ENCODE measurements at places on chromosomes 1 and 21. TPM values are rescaled to one million over a fixed set of nuclear protein-coding genes. Genes with fewer than 3 reads are reported as not detected.

GRCh38 chr1:112881742-112882127, 74.3 kb downstream of the SLC16A1 start:
- no peak for DNase-seq

DNA sequence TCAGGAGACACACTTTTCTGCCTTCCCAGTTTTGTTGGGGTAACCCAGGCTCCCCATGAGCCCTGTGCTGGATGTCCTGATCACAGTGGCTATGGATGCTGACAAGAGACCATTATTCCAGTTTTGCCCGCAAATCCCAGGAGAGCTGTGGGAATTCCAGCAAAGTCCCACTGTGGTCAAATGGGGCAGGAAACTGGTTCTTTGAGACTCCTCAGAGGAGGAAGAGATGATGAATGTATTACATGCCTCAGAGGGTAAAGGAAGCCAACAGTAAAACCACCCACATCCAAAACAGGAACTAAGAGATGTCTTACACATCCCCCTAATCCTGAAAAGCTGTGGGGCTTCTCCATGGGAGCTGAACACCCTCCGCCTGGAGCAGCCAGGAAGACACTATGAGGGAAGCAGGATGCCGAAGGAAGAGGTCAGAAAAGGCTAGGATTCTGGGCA, 12.8 kb upstream of the MPZL1 start:
- peak; percentile 52 for DNase-seq

DNA sequence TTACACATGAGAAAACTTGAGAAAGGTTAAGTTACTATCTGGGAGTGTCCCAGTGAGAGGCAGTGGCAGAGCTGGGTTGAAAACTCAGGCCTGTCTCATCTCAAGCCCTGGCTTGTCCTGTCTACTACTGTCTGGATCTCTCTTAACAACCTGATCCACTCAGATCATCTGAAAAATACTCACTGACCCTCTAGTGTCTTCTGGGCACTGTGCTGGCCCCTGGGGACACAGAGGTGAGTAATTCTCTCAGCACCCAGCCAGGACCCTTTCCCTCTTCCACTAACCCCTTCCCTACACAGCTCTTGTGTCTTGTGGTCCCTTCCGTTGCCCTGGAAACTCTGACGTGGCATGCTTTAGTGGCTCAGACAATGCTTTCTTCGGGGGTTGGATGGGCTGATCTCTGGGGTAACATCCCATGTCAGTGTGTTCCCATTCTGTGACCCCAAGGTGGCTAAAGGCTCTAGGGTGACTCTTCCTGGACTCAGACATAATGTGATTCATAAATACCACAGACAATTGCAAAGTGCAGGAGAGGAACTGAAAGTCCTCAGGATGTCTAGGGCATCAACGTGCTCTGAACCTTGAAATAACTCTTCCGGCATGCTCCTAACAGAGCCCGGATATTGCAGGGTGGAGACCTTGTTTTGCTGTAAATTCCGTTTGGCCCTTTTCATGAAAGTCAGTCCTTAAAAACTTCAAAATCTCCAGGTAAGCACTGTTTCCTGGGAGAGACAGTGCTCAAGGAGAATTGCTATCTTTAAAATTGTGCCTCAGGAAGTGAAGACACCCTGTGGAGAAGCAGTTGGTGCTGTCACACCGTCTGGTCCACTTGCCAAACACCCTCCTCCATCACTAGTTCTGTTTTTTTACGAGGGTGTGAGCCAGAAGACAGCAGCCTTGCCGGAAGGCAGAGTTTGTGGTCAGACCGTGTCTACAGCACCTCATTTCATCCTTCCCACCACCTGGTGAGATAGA, 4.0 kb downstream of the SHISAL2A start:
- DNase-seq = no peak

DNA sequence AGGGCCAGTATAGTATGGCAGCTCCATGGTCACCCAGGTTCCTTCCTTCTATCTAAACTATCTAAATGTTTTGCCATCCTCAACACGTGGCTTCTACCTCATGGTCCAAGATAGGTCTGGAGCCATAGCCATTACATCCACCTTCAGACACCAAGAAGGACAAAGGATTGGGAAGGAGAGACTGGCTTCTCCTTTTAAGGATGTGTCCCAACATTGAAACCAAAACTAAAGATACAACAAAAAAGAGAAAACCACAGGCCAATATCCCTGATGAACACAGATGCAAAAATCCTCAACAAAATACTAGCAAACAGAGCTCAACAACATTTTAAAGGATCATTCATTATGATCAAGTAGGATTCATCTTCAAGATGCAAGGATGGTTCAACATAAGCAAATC, 24.8 kb downstream of the HSD11B1 start:
- DNase-seq = no peak

DNA sequence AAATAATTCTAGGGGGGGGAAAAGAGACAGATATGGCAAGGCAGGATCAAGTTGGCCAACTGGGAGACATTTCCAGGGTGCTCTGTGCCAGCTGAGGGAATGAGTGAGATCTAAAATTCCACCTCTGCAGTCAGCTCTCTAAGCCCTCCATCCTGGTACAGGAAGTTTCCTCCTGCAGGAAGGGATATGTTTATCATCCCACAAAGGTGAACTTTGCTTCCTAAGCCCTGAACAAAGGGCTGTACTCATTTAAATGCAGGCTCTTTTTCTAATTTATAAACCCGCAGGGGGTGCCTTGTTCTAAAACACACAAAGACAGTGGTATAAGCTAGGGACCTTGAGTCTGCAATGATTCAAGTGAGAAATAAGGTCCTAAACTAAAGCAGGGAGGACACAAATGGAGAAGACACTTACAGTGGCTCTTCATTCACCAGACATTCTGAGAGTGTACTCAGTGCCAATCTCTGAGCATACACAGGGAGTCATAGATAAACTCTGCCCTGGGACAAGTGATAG, 3.6 kb upstream of the TNFSF4 start:
- DNase-seq = no peak

UBE2U gene
- total RNA-seq = not detected

PCBP3 gene
- total RNA-seq = 1.5 TPM

KDF1 gene
- not detected for total RNA-seq

- no peak for DNase-seq
Observed at GRCh38 chr1:75990686-75991085, 58.5 kb upstream of the ASB17 start.

Measured in myocyte (in vitro differentiated cells).